ENCODE measurements at places on chromosomes 2 and 18.

- DNase-seq: no peak
Measured at GRCh38 chr2:44480068-44480467, 118.3 kb downstream of the CAMKMT start.

DNA sequence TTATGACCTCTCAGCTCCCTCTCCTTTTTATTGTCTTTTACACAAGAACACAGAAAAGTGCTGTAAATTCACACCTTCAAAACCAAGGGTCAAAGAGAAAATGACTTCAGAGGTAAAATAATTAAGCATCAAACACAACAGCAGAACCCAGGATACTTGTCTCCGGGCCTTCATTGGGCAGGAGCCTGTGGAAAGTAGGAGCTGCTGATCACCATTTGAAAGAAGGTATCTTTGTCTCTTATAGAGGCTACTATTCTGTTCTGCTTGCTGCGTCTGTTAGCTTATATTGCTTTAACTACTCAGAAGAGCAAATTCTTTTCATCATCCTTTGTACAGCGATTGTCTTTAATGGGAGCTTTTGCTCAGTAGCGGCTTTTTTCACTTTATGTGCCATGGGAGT is 261.1 kb downstream of the PTGR3 start:
- no peak for DNase-seq

DNA sequence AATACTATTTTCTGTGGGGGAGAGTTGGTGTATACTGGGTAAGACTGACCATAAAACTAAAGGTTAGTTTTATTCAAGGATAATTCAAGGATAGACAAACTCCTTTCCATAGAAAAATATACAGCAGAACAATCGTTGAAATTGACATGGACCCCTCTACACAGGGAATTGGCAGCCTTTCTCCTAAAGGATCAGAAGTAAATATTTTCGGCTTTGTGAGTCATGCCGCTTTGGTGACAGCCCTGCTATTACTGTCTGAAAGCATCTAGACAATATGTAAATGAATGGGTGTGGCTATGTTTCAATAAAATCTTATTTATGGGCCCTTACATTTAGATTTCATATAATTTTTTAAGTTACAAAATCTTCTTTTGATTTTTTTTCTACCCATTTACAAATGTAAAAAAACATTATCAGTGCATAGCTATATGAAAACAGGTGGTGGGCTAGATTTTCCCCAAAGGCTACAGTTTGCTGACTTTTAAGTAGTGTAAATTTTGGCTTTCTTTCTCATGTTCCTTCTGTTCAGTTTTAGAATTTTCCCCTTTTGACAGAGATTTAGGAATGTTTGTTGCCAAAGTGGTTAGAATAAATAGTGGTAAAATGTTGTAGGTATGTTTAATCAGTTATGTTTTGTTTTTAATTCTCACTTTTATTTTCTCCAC is 270.6 kb downstream of the DCC start:
- no peak for DNase-seq

GRCh38 chr18:9146224-9146623 is 9.6 kb downstream of the ANKRD12 start:
- DNase-seq: no peak

- DNase-seq: no peak
Measured at GRCh38 chr2:127086990-127087790, 19.8 kb downstream of the BIN1 start.

DNA sequence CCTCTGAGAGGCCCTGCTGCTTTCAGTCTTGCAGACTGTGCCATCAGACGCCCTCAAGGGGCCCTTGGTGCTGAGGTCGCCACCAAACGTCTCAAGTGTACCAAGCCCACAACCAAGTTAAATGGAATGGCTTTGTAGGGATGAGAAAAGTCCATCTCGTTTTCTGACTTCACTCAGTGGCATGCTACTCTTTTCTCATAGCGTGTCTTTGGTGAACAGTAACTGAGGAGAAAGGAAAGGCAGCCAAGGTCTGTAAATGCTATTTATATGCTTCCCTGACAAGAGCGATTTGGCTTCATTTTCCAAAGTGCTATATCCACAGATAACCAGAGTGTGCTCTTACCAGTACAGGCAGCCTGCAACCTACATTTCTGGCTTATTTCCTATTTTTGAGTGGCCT is 123.0 kb downstream of the MTX2 start:
- no peak for DNase-seq

- DNase-seq: no peak
Measured at GRCh38 chr2:157363612-157364101, 38.0 kb upstream of the ERMN start.

DNA sequence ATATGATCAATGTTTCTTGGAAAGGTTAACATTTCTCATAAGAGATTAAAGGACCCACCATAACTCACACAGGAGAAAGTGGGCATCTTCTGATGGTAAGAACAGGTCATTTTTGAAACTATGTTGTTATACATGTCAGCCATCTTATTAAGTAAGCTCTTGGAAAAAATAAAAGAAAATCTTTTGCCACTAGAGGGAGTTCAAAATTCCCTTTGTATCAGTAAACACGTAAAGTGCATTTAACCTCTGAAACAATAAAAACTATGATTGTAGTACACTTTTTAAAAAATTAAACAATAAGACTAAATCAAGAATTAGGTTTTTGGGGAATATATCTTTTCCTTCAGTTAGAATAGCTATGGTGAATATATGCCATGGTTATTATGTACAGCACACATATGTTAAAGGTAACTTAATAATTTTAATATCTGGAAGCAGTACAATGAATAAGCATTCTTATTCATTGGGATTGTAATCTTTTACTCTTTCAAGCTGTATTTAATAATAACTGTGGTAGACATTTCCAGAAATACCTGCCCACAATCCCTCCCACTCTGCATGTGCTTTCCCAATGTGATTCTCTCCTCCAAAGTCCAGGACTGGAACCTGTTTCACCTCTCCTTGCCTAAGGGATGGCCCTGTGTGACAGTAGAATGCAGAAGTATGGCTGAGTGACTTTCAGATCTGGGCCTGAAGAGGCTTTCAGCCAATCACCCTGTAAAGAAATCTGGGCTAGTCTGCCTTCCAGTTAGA is 64.2 kb downstream of the RBMS1 start:
- DNase-seq: no peak

DNA sequence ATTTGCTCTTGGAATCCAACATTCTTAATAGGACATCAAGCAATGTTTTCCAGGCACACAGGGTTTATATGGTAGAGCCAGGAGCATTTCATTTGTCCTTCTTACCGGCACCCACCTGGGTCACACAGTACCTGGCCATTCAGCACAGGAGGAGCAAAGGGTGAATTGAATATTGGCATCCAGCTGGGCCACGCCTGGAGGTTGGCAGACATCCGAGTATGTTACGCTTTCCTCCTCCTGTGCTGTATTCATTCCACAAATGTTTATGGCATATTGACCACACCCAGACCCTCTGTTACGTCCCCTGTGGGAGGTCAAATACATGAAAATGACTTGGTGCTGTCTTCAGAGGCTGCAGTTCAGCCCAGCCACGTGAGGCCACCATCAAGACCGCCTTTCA is 206.2 kb downstream of the RTP5 start:
- DNase-seq: no peak

DNA sequence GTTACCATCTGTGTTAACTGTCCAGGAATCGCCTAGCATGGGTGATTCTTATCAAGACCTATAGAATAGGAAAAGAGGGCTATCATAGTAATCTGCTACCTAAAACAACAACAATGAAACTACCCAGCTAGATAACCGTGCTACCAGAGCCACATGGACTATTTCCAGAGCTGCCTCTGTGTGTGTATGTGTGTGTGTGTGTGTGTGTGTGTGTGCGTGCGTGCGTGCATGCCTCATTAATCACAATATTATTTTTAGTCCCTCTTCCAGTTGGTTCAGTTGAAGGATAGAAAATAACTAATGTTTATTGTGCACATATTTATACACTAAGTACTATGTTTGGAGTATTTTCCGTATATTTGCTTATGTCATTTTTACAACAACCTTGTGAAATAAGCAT is 201.1 kb downstream of the SP3 start:
- DNase-seq: no peak

- peak; percentile 18 for DNase-seq
Measured at GRCh38 chr2:64988420-64989125, 626 bp upstream of the SLC1A4 start.

GRCh38 chr18:76667603-76668002 is 154.8 kb upstream of the ZNF236 start:
- no peak for DNase-seq

DNA sequence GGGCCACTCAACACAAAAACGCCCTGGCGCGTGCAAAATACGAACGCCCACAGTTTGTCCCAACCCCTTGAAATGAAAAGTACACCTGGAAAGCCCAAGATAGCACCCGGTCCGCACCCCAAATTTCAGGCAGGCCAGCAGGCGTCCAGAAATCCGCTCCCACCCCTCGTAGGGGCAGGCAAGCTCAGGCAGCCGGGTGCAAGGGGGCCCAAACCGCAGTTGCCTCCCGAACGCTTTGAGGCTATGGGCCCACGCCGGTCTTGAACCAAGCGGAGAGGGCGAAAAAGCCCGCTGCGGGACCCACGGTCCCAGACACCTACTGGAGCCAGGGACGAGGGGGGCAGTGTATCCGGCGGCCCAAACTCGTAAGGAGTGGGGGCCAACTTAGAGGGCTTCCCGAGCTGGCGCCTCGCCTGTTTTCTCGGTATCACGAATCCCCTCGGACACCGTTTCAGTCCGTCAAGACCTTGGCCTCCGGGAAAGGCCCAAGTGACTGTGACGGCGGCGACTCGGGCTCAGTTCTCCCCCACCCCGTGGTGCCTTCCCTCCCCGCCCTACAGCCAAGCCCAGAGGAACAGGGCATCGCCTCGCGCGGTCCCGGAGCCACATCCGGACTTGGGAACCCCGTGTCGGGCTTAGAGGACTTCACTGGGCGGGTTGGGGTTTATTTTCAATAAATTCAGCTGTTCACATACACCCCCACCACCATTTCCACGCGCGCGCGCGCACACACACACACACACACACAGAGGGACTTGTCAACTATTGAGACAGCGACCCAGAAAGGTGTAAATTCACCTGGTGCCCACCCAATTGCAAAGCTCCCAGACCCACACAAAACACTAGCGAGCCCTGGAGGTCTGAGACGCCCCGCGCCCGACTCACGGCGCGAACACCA is 6.2 kb upstream of the SATB2 start:
- DNase-seq: no peak

DNA sequence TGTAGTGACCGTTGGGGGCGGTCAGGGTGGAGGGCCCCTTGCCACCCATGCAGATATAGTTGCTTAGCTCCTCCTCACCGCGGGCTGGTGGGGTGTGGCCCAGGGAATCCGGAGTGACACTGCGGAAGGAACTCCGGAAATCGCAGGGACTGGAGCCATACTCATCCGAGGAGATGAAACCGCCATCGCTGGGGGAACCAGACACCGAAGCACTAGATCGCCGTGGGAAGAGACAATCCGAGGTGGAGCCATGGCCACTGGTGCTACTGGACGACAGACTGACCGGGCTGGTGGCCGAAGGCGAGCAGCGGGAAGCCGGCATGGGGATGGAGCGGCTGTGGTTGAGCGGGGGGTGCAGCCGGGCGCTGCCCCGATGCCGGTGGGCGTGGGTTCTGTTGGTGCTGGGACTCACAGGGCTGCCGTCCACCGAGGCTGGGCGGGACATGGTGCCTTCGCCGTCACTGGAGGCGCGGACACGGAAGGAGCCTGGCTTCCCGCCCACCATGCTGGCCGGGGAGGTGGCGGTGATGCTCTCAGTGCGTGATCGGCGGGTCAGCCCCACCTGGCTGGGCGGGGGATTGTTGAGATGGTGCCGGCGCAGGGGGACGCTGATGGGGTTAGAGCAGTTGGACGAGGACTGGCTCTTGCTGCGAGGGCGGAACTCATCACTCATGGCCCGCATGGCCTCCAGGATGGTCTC is 2.2 kb downstream of the IRS1 start:
- DNase-seq: no peak

- DNase-seq: no peak
Measured at GRCh38 chr18:8984131-8984721, 118.3 kb upstream of the NDUFV2 start.

GRCh38 chr18:3596637-3597384 is 146.8 kb downstream of the TGIF1 start:
- no peak for DNase-seq

DNA sequence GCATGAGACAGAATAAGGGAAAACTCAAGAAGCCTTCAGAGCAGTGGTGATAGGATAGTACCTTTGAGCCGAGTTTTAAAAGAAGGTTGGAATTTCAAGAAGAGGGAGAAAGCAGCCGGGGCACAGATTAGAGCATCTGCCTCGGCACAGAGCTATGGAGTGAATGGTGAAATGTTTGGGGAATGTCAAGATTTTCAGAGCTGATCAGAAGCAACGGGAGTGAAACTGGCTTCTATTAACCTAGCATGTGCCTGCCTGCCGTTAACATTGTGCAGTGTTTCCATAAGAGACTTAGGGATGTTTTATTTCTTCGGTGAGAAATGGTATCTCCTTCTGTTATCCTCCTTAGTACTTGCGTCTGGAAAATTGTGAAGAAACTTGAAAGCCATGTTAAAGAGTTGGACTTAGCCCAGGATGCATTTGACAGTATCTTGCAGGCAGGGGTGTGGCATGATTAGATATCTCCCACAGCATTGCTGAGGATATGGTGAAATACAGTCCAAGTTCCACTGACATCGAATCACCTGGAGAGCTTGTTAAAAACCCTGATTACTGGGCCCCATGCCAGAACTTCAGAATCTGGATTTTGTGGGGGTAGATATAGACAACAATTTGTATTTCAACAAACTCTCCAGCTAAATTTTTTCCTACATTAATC is 96.8 kb upstream of the PPP1CB start:
- DNase-seq: no peak

- DNase-seq: no peak
Measured at GRCh38 chr2:241547781-241548450, 10.6 kb upstream of the BOK start.

DNA sequence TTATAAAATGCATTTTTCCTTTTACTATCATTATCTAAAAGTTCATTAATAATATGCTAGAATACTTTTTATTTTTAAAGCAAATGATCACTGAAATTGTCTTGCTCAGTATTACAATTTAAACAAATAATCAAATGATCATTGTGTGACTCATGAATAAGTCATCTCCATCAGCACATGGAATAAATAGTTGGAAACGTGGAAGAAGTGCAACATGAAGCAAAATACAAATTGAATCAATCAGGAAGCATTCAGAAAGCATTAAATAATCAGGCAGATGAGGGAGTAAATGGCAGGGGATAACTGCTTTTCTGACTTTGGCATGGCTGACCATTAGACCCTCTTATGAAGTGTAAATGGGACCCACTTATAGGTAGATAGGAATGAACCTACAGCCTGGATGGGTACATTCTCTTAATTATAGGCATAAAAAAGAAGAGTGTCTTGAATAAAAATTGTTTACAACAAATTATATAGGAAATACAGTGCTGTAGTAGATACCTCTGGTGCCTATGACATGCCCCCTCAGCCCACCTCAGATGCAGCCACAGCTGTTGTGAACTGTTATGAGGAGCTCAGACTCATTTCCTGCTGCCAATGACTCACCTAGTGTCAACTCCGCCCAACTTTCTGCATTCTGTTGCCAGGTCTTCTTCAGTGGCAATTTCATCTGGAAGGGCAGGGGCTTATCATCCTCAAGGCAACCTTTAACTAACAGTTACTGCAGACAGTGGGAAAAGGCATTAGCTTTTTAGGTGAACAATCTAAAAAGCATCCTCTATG is 936.0 kb downstream of the TRIB2 start:
- no peak for DNase-seq

GRCh38 chr2:55106148-55106547 is 55.9 kb upstream of the RTN4 start:
- no peak for DNase-seq

- DNase-seq: no peak
Measured at GRCh38 chr2:16587601-16588000, 78.0 kb downstream of the CYRIA start.
